ENCODE measurements at places on chromosomes 11 and 22. TPM values are rescaled to one million over a fixed set of nuclear protein-coding genes. Genes with fewer than 3 reads are reported as not detected.

Gene PATE2
- 0.18 TPM for total RNA-seq

Gene C1QTNF4
- total RNA-seq, result not detected

- no peak for DNase-seq
Measured at GRCh38 chr22:31343235-31344191, 2.6 kb downstream of the PATZ1 start.

DNA sequence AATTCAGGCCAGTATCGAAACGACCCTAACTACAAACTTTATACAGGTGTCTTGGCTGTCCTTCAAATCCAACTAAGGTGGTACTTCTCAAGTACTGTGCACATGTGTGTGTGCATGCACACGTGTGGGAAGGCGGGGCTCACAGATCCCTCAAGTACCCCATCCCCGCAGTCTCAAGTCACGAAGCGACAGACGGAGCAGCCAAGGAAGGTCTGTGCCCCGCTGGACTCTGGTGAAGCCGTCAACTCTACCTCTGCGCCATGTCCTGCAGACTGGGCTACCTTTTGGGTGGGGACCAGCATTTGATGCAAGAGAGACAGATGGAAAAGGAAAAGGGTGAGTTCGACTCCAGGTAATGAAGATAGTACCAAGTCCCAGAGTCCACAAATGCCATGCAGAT is 169.0 kb downstream of the CRYBB2 start:
- DNase-seq, result no peak

Gene PGAP2
- total RNA-seq, result 15.2 TPM

Gene TRIM66
- 4.1 TPM for total RNA-seq

DNA sequence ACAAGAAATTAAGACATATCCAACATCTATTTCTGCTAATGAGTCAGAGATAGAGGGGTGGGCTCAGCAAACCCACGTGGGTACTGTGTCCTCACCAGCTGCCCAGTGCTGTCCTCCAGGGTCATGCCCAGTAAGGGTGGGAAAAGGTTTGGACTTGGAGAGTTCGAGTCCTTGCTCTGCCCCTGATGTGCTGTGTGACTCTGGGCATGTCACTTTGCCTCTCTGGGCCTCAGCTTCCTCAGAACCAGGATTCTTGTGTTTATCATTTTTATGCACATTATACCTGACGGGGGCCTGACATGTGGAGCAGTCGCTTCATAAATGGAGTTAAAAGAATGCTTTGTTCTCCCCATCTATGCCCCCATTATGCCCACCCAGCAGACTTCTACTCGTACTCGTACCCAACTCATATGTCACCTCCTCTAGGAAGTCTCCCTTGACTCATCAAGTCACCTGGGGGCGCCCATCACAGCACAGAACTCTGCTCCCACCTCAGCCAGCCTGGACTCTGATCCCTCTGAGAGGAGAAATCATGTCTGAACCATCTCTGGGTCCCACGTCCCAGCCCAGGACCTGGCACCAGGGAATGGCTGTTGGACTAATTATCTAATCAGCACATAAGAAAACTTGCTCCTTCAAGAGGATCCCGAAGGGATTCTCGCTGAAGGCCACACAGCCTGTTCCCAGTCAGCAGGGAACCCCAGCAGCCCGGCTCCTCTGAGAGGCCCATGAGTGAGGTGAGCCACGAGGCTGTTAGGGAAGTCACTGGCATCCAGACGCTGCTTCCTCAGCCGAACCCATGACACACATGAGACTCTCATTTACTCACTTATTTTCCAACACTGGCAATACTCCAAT is 38.7 kb upstream of the TSKU start:
- no peak for DNase-seq

Gene MAJIN
- not detected for total RNA-seq

- DNase-seq, result no peak
Measured at GRCh38 chr22:40960145-40960544, 9.0 kb downstream of the RBX1 start.
